ENCODE measurements at places on chromosomes 6 and 20.

- no peak for DNase-seq
Observed at GRCh38 chr6:5989141-5989723, 17.5 kb downstream of the NRN1 start.

- DNase-seq: no peak
Observed at GRCh38 chr20:19617256-19617655, 140.8 kb upstream of the RIN2 start.

DNA sequence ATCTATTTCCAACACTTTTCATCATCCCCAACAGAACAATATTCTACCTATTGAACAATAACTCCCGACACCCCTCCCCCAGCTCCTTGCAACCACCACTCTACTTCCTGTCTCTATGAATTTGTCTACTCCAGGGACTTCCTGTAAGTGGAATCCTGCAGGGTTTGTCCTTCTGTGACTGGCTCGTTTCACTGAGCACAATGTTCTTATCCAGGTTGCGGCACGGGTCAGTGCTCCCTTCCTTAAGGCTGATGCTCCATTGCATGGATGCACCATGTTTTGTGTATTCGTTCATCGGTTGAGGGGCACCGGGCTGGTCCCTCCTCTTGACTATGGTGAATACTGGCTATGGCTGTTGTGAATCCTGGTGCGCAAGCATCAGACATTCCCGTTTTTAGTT is 163.2 kb downstream of the TBXT start:
- no peak for DNase-seq

DNA sequence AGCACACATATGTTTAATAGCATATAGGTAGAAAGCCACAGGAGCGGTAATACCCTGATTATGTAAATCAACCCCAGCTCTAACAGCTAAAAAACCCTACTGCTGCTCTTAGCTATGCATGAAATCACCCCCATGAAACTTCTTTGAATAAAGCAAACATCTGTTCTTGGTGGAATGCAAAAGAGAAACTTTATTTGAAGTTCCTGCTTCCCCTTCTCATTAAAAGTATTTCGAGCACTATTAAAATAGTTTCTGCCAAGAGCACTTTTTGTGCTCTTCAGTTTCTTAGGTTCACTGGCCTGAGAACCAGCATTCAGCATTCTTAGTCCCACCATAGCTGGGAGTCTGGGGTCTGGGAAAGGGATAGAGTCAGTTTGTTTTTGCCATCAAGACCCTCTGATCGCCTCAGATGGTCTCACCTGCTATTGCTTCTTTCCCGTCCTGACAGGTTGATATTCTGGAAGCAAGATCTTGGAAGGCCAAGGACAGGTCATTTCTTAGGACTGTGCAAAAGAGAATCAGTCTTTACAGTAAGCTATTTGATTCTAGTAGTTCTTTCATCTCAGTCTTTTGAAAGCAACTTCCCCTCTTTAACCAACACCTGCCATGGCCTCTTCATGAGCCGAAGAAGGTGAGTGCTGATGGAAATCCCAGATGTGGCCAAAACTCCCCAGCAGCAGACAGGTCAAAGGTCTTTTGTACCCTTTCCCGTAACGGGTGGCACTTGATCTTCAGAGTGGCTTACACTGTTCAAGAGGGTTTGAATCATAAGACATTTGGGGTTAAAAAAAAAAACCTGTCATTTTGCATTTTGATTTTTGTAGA is 76.5 kb upstream of the TMEM170B start:
- DNase-seq: no peak

DNA sequence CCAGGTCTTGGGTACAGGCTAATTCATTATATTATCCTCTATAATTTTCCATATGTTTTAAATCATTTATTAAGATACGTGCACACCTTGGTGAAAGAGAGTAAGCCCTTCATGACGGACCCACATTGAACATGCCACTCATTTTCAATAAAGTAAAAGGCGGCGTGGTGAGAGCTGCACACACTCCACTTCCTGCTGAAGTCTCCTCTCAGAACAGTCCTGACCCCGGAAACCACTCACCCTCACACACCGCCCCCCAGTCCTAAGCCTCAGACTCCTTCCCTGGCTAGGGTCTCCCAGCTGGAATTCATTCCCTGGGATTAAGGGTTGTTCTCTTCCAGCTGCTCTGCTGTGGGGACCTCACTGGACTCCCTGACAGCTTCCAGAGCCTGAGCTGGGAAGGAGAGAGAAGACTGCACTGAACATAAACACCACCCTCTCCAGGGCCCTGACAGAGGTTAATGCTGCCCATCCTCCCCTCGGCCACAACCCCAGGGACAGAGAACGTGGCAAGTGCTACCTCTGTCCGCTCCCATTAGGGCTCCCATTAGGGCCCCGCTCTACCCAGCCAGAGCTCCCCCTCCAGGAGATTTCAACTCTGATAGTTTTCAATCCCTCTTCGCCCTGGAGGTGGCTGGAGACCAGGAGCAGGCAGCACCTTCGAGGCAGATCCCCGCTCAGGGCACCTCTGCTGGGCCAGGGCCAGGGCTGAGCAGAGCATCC is 24.8 kb downstream of the GRM4 start:
- no peak for DNase-seq

DNA sequence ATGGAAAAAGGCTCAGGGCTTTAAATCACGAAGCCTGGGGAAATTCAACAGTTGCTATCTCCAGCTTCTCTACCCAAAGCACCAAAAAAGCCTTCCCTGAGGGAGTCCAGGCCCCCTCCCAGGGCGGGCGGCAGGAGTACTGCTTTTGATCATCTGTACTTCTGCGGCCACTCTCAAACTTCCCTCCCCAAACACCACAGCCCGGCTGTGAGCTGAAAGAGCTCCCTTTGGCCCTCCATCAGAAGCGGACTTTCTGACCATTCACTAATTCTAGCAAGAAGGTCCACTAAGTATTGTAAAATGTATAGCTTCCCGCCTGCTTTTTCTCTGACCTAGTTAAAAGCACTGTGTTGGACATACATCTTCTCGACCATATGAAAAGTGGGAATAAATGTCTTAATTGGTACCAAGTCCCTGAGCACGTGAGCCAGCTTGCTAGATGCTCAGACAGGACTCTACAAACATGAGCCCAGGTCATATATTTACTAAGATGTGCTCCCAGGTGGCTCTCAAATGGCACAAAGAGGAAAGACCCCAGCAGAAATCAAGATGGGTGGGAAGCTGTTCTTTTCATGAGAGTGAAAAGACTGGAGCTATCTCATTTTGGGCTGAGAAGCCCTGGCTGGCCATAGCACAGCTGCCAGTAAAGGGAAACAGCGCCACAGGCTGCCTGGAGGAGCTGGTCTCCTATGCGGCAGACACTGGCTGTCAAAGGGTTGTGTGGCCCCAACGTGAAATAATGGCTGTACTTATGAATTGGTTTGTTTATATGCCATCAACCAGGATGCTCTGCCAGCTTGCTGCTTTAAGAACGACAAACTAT is 58.6 kb downstream of the GFOD1 start:
- DNase-seq: no peak

GRCh38 chr6:84597238-84597875 is 167.0 kb downstream of the TBX18 start:
- no peak for DNase-seq

GRCh38 chr6:82415820-82416219 is 52.2 kb downstream of the TPBG start:
- DNase-seq: no peak

DNA sequence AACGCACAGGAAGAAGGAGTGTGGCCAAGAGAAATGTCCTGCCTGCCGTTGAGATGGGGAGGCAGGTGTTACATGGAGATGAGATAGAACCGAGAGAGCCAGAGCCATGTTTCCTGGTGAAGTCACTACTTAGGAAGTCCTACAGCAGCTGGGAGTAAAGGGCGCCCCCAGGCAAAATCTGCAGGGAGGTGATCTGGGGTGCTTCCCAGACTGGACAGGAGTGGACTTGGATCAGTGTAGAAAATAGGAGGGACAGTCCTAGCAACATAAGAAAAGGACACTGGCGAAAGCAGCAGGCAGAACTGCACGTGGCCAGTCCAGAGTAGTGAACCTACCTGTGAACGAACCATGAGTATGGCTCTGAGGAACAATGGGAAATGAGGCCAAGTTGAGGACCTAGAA is 85.3 kb downstream of the CD164 start:
- DNase-seq: no peak

GRCh38 chr6:73484438-73484837 is 22.9 kb downstream of the MTO1 start:
- no peak for DNase-seq

DNA sequence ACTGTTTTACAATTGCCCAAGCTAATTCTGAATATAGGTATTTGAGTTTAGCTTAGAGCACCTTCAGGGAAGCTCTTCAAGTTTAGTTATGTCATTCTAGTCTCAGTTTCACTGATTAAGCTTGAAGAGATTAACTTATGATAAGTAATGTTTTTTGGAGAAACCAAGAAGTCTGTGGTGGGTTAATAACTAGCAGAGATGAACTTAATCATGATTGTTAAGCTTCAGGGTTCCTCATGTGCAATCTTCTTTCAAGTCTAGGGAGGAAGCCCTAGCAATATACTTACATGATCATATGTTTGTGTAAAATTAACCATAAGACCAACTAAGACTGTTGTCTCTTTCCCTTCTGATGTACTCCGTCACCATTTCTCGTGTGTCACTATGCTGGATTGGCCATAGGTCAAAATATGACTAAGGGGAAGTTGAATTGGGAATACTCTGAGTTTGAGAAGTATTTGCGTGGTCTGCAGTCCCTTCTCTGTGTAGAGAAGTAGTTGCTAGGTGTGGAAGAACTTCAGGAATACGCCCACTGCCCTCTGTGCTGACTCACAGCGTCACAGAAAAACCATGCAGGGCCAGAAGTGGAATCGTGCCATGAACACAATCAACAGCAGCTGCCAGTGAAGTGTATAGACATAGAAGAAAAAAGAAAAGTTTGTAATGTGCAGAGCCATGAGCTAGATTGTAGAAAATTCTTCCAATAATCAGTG is 88.3 kb downstream of the SH3BGRL2 start:
- no peak for DNase-seq

DNA sequence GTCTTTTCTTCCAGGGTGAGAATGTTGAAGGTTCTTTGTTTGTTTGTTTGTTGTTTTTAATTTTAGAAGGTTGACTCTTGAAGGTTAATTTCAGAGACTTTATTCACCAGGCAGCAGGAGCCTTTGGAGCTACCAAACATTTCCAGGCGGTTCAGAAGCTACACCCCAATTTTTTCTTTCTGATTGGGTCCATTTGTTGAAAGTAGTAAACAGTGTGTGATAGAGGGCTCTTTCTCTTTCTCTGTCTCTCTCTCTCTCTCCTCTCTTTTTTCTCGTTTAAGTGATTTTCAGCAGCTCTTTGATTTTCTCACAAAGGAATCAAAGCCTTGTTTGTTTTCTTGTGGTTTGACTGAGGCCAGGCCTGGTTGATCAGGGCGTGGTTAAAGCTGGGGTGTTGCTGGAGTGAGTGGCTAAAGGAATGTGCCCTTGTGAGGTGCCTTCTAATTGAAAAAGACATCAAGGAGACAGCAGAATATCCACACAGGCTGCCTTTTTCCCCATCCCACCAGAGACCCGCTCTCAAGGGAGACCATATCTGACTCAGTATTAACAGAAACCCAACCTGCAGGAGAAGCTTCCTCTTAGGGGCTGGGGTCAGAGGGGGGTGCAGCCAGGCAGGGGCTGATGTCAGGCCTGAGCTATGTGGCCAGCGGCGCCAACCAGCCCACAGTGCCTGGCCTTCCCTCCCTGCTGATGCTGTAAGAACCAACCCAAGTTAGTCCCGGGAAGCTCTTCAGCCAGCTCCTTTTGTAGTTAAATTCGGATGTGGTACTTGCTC is 40.4 kb upstream of the NAA20 start:
- DNase-seq: no peak

GRCh38 chr6:128657181-128657580 is 136.8 kb upstream of the PTPRK start:
- no peak for DNase-seq

- no peak for DNase-seq
Observed at GRCh38 chr20:13101276-13101675, 92.5 kb downstream of the SPTLC3 start.

DNA sequence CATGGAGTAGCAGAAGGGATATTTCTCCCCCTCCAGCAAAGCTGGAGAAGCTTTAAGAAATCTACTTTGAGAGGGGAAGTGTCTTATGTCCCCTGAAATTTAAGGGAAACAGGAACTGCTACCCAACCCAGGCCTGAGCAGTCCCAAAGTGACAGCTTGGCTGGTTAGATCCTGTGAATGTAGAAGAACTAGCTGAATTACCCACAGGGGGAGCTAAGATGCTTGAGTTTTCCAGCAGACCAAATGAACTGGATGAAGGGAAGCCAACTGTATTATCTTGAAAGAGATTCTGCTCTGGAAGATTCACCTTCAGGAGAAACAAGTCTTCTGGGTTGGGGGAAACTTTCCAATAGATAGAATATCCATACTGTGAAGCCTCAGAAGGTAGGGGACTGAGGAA is 303.3 kb upstream of the MMS22L start:
- DNase-seq: no peak

- DNase-seq: no peak
Observed at GRCh38 chr20:40010483-40010882, 678.6 kb downstream of the MAFB start.

DNA sequence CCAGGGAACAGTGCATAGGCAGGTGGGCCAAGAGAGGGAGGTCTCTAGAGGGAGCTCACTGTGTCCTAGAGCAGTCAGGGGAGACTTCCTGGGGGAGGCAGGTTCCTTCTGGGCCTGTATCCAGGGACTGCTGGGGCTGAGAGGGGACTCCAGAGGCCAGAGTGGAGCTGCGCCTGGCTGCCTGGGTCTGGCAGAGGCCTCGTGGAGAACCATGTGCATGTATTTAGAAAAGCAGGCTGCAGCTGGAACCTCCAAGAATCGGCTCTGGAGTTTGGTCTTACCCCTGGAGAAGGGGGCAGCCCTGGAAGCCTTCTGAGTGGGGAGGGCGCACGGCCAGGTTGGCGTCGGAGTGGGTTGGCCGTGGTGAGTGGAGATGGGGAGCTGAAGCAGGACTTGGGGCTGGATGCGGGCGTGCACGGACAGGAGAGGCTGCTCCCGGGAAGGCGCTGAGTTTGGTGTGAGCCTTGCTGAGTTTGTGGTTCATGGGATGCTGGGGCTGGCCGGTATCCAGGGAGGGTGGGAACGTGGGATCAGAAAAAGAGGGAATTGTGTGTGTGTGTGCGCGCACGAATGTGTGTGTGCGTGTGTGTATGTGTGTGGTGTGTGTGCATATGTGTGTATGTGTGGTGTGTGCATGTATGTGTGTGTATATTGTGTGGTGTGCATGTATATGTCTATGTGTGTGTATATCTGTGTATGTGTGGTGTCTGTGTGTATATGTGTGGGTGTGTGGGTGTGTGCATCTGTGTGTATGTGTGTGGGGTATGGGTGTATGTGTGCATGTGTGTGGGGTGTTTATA is 10.8 kb downstream of the VSTM2L start:
- DNase-seq: no peak

DNA sequence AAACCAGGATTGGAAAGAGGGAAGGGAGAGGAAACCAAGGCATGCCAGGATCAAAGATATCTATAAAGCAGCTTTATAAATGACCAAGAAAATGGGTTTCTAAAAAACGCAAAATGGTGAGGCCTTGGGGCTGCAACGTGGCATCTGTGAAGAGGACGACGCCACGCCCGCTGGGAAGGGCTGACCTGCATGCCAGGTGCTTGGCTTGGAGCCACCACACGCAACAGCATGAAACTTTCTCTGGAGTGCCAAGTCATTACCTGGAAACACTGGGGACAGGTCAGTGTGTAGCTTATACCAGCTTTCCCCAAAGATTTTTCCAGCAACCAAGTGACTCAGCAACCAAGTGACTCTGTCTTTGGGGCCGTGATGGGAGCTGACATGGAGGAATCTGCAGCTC is 82.5 kb downstream of the POPDC3 start:
- DNase-seq: no peak

GRCh38 chr6:15090145-15090579 is 155.7 kb upstream of the JARID2 start:
- no peak for DNase-seq

Measured in cortex of kidney (tissue), 1 donor.